ENCODE measurements at places on chromosomes 5 and 9. TPM values are rescaled to one million over a fixed set of nuclear protein-coding genes. Genes with fewer than 3 reads are reported as not detected.

GRCh38 chr5:65790371-65791163 is 68.6 kb downstream of the NLN start:
- DNase-seq, result no peak
- no peaks in the 10 kb centered on the region for H3K27me3 ChIP-seq
- H3K4me3 ChIP-seq, result no peak overlapping the region
- peaks cover 18% of the 10 kb centered on the region for H3K36me3 ChIP-seq
- peak overlapping the region; percentile 33 for H3K27ac ChIP-seq
- H3K4me1 ChIP-seq, result no peaks in the 10 kb centered on the region

- H3K27ac ChIP-seq, result peak overlapping the region; percentile 42
- H3K4me3 ChIP-seq, result no peak overlapping the region
- no peak for DNase-seq
- peaks cover 6% of the 10 kb centered on the region for H3K36me3 ChIP-seq
- peaks cover 5% of the 10 kb centered on the region for H3K27me3 ChIP-seq
- H3K4me1 ChIP-seq, result peaks cover 32% of the 10 kb centered on the region
Measured at GRCh38 chr9:114225561-114226212, 70.3 kb downstream of the COL27A1 start.

- H3K36me3 ChIP-seq, result no peaks in the 10 kb centered on the region
- no peaks in the 10 kb centered on the region for H3K27me3 ChIP-seq
- H3K27ac ChIP-seq, result peak within 1 kb of the TSS; percentile 36
- peak within 1 kb of the TSS; percentile 93 for H3K4me3 ChIP-seq
- peak; percentile 64 for DNase-seq
Measured at GRCh38 chr9:74887041-74887980, at the start of gene TRPM6. Gene TRPM6, minus strand, starts transcription at chr9:74887921. Its CDS starts 65 bp downstream, at chr9:74887856.

Gene PLAC8L1
- total RNA-seq, result 0.80 TPM

DNA sequence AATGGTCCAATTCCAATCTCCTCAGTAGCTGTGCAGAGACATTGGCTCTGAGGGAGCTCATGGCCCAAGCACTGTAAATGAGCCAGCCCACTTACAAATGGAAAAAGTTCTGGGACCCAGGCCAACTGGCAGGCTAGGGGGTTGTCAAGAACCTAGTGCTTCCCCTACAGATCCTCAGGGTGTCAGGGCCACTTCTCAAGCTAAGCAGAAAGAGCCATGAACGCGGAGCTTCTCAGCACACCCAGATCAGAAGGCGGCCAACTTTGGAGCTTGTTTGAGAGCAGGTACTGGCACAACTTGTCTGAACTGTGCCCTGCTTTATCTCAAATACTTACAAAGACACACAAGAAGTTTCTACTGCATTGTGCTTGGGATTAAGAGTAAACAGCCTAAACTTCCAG is 17.5 kb downstream of the TLE1 start:
- H3K4me3 ChIP-seq, result peak overlapping the region; percentile 4
- H3K36me3 ChIP-seq, result peaks cover 35% of the 10 kb centered on the region
- peaks cover 2% of the 10 kb centered on the region for H3K27me3 ChIP-seq
- DNase-seq, result no peak
- peaks cover 32% of the 10 kb centered on the region for H3K4me1 ChIP-seq

Gene ADAMTS2
- total RNA-seq, result 1.5 TPM

Gene FAM169A
- 21.1 TPM for total RNA-seq

- H3K36me3 ChIP-seq, result peaks cover 17% of the 10 kb centered on the region
- H3K27me3 ChIP-seq, result peaks cover 3% of the 10 kb centered on the region
- H3K27ac ChIP-seq, result no peak overlapping the region
- H3K4me3 ChIP-seq, result no peak overlapping the region
Measured at GRCh38 chr9:89363311-89363670, 45.0 kb downstream of the SECISBP2 start.

DNA sequence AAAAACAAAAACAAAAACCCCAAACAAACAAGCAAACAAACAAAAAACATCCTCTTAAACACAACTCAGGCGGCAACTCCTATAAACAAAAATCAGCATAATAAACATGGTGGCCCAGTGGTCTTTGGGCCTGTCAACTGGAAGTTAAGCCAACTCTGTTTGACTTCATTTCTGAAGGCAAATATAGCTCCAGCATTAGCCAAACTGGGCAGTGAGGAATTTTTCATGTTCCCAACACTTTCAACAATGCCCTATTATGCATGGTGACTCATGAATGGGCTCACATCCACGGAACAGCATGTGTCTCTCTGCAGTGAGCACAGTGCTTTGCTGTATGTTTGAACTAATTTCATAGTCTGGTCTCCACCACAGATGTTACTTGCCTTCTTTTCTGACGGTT is 143.9 kb upstream of the STC2 start:
- no peaks in the 10 kb centered on the region for H3K36me3 ChIP-seq
- no peak overlapping the region for H3K27ac ChIP-seq
- peaks cover 3% of the 10 kb centered on the region for H3K27me3 ChIP-seq
- peaks cover 2% of the 10 kb centered on the region for H3K4me1 ChIP-seq

DNA sequence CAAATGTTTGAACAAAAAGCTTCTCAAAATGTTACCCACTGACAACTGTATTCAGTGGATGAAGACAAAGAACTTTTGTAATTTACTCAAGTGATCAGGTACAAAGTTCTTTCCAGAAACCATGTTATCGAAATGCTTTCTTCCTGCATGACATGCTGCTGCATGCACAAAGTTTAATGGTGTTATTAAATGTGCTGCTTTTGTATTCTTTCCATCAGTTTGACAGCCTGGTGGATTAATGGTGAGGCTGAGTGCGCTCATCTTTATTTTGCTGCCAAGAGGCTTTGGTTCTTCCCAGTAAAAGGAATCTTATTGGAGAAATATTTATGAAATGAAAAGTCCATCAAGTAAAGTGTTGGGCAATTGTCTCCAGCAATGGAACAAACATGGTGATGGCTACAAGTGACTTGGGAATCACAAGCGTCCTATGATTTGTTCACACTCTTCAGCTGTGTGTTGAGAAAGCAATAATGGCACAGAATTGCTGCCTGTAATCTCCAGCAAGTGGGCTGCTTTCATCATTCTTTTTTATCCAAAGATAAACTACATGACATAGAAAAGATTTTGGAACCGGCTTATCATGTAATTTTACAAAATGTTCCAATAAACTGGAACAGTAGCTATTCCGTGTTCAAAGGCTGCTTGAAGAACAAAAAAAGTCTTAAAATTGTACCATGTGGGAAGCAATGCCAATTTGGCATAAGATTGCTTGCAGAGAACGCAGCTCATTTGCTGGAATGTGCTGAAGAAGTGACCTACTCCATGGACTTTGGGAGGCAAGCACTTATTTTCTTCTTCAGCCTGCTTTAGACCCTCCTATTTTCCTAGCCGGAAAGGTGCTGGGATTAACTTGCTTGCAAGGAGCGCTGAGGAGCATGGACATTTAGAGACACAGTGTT is 153.1 kb downstream of the HSD17B3 start:
- peaks cover 4% of the 10 kb centered on the region for H3K27me3 ChIP-seq
- H3K4me1 ChIP-seq, result no peaks in the 10 kb centered on the region
- no peak overlapping the region for H3K4me3 ChIP-seq
- H3K27ac ChIP-seq, result no peak overlapping the region
- no peak for DNase-seq
